ENCODE measurements at places on chromosomes 2 and 18.

DNA sequence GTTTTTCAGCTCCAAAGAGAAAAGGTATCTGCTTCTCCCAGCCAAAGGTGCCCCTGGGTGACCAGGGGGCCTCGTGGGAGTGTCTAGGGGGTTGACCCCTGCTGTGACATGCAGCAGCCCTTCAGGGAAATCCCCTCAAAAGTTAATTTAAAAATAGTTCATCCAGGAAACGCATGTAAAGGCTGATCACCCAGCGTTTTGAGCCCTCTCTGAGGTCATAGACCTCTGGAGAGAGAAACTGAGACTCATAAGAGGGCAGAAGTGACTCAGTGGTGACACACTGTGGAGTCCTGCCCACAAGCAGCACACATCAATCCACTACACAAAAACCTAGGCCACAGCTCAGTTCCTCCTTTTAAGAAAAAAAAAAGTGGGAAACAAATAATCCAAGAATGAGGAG, 11.9 kb downstream of the GAL3ST2 start:
- DNase-seq: no peak

DNA sequence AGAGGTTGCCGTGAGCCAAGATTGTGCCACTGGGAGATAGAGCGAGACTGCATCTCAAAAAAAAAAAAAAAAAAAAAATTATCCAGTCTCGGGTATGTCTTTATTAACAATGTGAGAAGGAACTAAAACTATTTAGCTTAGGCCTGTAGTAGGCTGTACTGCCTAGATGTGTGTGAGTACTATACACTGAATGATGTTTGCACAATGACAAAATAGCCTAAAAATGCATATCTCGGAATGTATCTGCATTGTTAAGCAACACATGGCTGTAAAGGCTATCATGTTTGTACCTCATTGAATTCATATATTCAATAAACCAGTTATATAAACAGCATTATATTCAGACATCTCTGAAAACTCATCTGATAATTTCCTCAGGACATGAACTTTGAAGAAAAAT, 191.2 kb upstream of the SESTD1 start:
- DNase-seq: no peak

DNA sequence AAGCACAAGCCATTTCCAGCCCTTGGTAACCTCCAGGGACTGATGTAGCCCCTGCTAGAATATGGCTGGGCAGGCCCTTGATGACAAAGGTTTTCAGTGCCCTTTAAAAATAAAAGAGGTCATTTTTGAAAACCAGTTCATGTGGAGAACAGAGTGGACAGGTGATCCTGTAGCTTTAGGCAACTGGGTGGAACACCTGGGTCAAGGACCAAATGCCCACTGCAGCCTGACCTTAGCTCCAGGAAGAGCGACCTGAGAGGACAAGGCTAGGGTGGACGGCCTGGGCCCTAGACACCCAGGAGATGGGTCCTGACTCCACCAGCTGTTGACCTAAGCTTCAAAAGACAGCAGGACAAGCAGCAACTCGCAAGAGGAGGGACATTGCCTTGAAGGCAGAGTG, 116.6 kb downstream of the LIPG start:
- no peak for DNase-seq

GRCh38 chr2:229713371-229714079, 830 bp downstream of the DNER start:
- no peak for DNase-seq

DNA sequence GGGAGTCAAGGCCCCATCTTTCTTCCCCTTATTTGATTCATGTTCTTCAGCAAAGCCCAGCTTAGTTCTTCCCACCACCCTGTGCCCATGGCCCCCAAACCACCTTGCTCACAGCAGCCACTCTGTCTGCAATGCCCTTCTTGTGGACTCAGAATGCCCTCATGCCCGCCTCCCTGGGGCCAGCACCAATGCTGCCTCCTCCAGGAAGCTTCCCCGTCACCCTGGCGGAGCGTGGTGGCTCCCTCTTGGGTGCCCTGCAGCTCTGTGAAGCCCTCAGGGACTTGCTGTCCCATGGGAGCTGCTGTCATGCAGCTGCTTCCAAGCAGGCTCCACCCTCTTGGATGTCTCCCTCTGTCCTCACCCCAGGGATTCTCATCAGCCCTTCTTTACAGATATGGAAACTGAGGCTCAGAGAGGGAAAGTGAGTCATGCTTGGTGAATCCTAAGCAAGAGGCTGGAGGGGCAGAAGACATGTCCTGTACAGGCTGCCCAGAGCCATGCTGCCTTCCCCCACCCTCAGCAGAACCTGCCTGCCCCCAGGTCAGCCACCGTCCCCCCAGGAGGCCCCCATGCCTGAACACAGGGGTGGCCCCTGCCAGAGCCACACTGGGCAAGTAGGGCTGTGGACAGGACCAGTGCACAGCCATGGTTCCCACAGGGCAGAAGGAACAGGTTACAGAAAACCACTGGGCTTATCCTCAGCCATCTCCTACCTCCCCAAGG, 11.8 kb upstream of the DUSP2 start:
- no peak for DNase-seq

- no peak for DNase-seq
Measured at GRCh38 chr2:32948266-32948665, 1.5 kb downstream of the LTBP1 start.

DNA sequence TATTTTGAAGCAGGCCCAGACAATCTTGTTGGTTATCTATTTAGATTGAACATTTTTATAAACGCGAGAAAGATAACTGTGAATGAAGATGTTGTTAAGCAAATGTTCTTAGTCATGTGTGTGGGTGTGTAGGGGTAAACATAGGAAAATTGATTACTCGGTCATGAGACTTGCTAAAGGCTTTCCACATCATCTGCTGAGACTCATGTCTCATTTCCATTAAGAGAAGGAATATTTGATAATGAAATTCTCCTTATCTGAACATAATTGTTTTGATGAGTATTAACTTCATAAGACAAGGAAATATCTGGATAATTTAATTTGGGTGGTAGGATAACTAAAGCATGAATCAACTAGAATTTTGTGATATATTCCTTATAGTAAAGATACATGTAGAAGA, 19.7 kb downstream of the CCDC102B start:
- no peak for DNase-seq

DNA sequence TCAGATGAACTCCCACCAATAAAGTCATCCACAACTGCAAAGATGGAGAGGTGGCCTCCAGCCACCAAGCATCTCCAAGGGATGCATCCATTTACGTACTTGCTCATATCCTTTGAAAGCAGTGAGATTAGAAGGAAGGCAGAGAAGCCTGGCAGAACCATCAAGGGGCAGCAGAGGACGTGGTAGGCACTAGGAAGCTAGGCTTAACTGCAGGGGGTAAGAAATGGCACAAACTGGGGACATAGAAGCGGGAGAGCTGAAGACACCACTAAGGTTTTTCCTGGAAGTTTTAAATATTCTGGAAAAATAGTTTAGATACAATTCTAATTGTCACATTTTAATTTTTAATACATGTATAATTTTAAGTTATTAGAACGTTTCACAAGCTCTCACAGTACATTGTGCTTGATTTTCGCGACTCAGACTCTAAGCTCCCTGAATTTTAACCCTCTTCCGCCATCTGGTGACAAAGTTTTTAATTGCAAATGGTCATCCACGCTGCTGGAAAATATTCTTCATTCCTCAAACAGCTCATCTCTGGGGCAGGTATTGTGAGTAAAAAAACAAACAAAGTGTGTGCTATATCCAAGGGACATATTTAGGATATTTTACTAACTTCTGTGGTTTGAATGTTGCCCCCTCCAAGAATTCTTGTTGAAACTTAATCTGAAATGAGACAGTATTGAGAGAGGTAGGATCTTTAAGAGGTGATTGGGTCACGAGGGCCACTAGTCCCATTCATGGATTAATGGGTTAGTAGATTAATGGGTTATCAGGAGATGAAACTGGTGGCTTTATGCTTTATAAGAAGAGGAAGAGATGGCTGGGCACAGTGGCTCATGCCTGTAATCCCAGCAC, 1.6 kb upstream of the PSTPIP2 start:
- no peak for DNase-seq

DNA sequence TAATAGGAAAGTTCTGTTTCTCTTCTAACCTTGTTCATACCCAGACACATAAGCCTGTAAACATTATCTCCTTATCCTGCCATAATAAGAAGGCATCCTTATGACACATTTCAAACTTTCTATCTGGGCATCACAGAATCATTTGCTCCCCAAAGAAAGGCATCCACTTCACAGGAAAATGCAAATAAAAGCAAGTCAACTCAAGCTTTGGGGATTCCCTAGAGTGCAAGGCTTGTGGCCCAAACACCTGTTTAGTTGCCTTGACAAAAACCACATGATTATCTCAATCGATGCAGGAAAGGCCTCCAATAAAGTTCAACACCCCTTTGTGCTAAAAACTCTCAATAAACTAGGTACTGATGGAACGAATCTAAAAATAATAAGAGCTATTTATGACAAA, 195.7 kb upstream of the GALNT5 start:
- DNase-seq: no peak

DNA sequence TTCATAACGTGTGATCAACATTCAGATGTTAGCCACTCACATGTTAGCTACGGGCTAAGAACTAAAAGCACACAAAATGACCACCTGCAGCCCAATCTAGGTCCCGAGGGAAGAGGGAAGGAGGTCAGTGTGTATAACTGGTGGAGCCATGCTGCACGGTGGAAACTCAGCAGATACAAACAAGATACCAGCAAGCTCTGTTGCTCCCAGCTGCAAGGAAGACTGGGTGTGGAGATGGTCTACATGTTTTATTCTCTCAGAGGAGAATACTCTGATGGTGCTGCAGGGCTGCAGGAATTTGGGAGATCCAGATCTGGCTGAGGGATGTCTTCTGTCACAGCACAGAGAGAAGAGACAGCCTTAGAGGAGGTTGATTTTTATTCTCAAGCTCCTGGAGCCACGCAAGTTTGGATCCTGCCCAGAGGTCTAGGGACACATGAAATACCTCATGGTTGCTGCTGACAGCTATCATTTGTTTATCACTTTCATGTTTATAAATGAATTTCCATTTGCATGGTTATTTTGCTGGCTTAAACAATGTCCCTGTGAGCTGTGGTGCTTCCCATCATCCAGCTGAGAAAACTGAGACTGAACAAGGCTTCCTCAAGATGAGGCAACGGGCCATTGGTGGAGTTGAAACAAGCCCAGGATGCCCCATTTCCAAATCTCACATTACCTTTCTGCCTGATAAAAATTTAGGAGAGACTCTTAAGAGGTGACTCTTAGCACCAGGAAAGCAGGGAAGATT, 30.9 kb downstream of the RNF144A start:
- no peak for DNase-seq

DNA sequence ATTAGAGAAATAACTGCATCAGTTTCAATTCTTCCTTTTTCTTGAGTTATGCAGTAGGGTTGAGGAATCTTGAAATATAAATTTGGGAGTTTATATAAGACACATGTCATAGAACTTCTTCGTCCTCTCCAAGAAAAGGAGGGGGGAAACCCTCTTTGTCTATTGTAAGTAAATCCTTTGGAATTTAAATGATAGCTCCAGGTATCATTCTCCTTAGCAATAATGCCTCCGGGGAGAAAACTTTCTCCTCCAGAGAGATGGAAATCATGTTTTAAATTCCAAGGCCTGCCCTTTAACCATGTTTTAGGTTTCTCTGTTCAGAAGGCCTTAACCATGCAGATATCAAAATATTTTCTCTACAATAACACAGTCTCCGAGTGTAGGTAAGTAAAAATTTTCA, 899.7 kb upstream of the GCFC2 start:
- DNase-seq: no peak

Measured in stimulated activated CD8-positive, alpha-beta memory T cell treated with anti-CD3 and anti-CD28 coated beads, Interleukin-4, amount 100 ng/mL, for 1 hour (primary cell).